ENCODE measurements at places on chromosomes 12 and 14.

GRCh38 chr12:92717202-92717601, 14.4 kb downstream of the PLEKHG7 start:
- no peak for DNase-seq

DNA sequence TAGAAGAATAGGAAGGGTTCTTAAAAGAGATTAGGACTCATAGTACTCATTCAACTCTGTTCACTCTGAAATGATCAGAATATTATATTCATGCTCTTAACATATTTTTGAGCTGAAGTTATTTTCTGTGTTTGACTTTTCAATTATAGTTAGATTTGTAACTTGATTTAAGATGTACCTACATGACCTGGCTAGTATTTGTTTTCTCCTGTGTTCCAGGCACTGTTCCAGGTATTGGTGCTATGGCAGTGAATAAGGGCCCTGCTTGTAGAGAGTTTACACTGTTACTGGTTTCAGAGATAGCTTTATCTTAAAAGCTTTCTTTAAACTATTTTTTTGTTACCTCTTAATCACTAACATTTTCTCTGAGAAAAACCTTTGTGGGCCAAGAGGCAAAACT, 19.1 kb upstream of the SLC17A8 start:
- no peak for DNase-seq

- no peak for DNase-seq
These were observed 10.6 kb upstream of the TBPL2 start for GRCh38 chr14:55450987-55451386.

DNA sequence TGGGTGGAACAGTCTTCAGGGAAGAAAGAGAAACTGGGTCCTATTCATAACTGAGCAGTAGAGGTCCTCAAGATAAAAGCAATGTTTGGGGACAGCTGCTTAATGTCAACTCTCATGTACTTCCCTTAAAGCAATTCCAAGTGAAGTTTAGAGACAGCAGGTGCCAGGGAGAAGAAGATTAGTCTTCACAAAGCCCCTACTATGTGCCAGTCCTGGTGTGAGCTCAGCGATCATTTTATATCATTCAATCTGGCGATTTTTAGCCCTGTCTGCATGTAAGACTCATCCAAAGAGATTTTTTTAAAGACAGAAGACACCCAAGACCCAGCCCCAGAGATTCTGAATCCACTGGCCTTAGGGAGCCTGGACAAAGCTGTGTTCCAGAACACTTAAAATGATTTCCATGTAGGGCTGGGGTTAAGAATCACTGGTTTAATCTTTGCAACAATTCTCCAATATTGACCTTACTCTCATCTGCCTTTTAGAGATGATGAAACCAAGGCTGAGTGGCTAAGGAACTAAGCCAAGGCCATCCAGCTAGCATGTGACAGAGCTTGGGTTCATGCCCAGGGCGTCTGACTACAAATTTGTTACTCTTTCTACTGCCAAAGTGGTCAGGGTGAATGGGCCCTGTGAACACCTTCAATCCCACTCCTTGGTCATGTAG, 404.5 kb upstream of the TBX3 start:
- DNase-seq, result no peak

GRCh38 chr12:10101648-10102220, 2.9 kb upstream of the CLEC1A start:
- DNase-seq, result no peak

DNA sequence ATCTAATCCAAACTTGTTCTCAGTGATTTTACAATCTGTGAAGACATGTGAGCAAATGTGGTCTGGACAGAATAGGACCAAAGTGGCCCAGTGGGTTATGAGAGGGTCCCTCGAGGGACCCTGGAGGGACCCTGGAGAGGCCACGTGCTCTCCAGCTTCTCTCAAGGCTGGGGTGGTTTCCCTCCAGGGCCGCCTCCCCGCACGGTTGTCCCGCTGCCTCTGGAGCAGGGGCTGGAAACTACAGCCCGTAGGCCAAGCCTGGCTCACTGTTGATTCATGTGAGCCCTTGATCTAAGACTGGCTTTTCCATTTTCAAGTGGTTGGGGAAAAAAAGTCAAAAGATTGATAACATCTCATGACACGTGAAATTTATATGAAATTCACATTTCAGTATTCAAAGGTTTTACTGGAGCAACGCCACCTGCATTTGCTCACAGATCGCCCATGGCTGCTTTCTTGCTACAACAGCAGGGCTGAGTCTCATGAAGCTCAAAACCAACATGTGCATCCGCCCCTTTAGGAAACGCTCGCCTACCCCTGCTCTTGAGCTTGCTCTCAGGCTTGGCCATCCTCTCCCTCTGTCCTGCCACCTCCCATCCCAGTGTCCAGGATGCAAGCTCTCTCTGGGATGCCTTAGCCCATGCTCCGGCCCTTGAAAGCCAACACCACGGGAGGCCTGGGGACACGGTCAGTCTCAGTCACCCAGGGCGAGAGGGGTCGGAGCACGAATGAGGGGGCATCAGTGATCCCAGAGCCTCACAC, 12.1 kb upstream of the LRTM2 start:
- no peak for DNase-seq

DNA sequence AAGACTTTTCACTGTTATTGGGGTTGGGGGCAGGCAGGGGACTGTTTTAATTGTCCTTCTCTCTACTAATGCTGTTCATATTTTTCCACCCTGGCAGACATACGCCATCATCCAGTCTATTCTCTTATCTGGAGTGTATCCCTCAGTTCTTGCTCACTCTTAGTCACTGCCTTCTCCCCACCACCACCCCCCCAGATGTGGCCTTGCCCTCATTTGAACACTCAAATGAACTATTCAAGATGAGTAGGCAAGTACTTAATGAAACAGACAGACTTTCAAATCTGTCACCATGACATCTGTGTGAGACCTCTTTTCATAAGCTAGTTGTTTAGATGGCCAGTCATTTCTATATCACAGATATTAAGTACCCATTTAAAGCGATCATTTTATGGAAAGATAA, 10.1 kb downstream of the NUDT4 start:
- DNase-seq, result peak; percentile 13

- no peak for DNase-seq
These were observed 3.1 kb upstream of the GOLGA3 start for GRCh38 chr12:132831771-132832170.

- DNase-seq, result no peak
These were observed 8.7 kb downstream of the CFAP251 start for GRCh38 chr12:121926874-121927706.

DNA sequence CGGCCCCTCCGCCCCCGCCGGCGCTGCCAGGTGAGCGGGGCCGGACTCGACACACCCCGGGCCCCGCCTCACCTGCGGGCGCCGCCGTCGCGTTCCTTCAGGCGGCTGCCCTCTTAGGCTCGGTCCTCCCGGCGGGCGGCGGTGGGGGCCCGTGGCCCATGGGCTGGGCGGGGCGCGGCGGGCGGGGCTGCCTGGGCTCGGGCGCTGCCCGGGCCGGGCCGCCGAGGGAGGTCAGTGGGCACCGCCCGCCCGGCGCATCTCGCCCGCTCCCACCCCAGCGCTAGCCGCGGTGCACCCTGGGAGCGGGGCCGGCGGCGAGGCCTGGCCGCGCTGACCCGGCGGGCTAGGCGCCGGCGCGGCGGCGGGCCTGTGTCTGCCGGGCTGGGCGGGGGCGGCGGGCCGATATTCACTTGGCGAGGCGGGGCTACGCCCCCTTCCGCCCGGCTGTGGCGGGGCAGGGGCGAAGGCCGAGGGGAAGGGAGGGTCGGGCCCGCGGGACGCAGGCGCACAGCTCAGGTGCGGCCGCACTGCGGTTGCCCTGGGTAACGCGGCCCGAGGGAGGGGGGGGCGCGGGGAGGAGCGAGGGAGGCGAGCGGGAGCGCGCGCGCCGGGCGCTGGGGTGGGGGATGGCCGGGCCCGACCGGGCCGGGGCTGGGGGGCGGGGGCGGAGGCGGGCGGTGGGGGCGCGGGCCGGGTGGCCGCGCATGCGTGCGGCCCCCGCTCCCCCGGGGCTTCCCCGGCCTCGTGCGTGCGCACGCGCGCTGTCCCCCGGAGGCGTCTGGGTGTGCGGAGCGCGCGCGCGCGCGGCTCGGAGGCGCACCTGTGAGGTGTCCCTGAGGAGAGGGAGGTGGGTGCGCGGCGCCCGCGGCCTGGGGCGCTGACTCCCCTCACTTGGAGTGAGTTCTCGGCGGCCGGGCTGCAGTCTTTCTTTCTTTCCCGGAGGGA, at the start of the genes CCDC92 and ZNF664:
CCDC92 (minus strand) TSS at position 375 of the 945 bp plus-strand sequence. CDS start 28,526 bp downstream, outside the sequence.
ZNF664 (plus strand) TSS at position 759 of the 945 bp plus-strand sequence. CDS start 38,930 bp downstream, outside the sequence.
- DNase-seq, result peak; percentile 87

GRCh38 chr12:127750076-127750840, 516.7 kb upstream of the TMEM132C start:
- DNase-seq, result no peak

DNA sequence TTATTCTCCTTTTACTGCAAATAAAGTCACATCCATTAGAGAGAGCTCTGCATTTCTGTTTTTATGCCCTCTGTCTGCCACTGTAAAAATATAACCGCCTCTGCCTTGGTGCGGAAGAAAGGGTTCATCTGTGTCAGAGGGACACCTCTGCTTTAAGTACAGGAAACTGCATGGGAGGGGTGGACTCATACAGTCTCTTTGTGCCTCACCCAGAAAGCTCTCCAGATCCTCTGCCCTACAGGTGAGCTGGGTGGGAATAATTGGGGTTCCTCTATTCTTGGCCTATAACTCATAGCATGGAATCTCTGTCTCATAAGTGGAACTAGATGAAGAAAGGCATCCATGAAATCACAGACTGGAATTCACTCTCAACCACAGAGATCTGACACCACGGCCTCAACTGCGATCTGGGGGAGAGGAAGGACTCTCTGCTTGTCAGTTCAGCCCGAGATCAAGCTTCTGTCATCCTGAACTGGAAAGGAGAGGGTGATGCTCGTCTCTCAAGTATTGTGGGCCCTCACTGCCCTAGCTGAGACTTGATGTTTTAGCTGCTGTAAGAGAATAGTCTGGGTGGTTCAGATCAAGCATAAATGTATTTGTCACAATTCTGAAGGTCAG, 702.3 kb downstream of the TMEM121 start:
- DNase-seq, result no peak

DNA sequence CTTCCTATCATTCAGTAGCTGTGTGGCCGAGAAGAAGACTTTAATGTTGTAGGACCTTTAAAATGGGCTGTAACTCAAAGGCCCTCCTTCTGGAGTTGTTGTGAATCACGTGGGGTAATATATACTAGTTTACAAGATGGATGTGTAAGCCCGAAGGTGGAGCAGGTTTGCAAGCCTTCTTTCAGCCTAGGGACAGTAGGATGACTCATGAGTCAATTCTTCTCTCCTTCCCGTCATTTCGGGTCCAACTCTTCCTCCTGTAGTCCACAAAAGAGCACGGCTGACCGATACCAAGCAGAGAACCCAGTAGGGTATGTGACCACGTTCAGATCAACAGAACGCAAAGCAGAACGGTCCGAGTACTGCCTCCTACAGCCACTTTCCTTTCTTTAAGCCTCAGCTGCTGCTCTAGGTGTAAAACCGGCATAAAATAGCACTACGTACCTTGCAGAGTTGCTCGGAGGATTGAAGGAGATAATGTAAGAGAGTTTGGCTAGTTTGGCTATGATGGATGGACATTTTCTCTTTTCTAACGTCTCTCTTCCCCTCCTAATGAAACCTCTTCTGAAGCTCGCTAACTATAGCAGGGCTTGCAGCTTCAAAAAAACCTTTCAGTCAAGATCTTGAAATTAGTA, 1.3 kb upstream of the RASSF3 start:
- DNase-seq, result no peak

GRCh38 chr14:79971330-79971729, 240.0 kb downstream of the DIO2 start:
- DNase-seq, result no peak

GRCh38 chr12:109612975-109613502, 39.4 kb downstream of the MVK start:
- no peak for DNase-seq

DNA sequence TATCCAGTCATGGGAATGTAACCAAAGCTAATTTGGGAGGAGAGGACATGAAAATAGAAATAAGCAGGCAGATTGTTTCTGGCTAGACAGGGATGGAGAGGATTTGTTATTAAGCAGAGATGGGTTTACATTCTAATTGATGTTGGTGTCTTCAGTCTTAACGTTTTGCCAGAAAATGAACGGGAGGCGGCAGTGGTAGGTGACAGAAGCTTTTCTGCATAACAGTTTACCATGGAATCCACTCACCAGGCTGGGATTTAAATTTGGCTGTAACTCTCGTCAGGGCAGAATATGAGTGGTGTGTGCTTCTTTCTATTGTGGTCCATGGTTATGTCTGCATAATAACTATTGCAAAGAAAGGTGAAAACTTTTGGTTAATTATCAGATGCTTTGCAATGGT, 50.2 kb upstream of the OTX2 start:
- no peak for DNase-seq

- no peak for DNase-seq
These were observed 34.4 kb downstream of the LIMA1 start for GRCh38 chr12:50248883-50249282.

DNA sequence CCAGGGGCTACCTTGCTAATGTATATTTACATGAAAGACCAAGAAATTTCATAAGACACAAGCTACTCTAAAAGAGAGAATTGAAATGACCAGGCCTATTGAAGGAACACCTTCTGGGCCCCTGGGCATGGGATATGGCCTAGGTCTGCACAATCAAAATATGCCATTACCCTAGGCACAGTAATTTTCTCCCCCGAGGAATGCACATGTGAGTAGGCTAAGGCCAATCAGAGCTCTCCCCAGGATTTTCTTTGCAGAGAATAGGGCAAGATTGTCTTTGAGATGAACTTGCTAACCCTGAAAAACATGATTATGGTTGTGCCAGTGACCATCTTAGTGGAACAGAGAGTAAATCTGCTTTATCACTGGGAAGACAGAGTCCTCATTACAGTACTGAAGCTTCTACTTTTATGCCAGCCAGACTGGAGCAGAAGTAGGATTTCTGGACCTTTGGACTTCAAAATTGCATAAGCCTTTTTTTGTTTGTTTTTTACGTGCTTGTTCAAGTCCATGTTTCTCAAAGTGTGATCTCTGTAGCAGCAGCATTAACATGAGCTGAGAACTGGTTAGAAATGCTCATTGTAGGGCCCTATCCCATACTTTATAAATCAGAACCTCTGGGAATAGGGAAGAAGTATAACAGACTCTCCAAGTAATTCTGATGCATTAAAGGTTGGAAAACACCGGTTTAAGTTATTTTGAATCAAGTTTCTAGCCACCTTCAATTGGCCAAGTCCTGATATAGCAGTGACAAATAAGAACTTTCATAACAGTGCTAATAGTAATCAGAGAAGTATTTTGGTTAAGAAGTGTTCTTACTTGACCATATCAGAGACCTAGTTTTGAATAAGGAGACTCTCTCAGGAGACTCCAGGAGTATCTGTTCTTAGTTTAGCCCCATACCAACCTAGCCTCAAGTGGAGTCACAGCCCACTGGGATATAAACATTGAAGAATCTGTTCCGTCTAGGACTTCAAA, 112.9 kb downstream of the LMO3 start:
- no peak for DNase-seq

GRCh38 chr14:95460647-95461478, 55.6 kb downstream of the SYNE3 start:
- DNase-seq, result no peak

Measured in stimulated activated CD8-positive, alpha-beta memory T cell treated with anti-CD3 and anti-CD28 coated beads, Interleukin-7, amount 100 ng/mL, for 24 hours (primary cell).